ENCODE measurements at places on chromosomes 2 and 18.

GRCh38 chr2:69975136-69975852, 13.9 kb upstream of the ASPRV1 start:
- no peak for DNase-seq

DNA sequence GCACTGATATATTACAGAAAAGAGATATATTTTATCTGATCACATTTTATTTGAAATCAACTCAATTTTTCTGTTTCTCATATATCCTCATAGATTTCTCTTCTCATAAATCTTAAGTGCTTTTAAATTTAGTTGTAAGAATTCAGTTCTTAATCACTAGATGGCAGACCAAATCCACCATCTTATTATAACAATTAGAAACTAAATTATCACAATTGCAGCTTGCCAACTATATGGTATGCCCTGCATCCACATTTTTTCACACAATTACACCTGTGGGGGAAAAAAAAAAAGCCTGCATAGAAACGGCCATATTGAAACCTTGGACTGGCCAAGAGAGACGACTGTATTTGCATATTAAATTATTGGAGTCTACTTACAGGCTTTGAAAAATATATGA, 64.4 kb downstream of the COL5A2 start:
- DNase-seq: no peak

- DNase-seq: no peak
Measured at GRCh38 chr2:98583816-98584618, 24.3 kb downstream of the COA5 start.

- no peak for DNase-seq
Measured at GRCh38 chr18:7590826-7591560, 23.9 kb downstream of the PTPRM start.

GRCh38 chr18:11553098-11553940, 56.1 kb upstream of the SLC35G4 start:
- peak; percentile 29 for DNase-seq

DNA sequence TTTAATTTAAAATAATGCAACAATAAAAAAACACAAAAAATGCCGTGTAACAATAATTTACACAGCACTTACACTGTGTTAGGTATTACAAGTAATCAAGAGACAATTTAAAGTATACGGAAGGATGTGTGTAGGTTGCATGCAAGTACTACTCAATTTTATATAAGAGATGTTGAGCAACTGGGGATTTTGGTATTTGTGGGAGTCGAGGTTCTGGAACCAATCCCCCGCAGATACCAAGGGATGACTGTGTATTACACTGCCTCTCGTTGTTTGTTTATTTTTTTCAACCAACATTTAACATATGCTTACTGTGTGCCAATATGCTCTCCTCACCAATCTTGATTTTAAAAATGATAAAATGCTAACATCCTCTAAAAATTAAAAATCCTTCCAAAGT, 24.8 kb downstream of the MAP3K2 start:
- DNase-seq: no peak

DNA sequence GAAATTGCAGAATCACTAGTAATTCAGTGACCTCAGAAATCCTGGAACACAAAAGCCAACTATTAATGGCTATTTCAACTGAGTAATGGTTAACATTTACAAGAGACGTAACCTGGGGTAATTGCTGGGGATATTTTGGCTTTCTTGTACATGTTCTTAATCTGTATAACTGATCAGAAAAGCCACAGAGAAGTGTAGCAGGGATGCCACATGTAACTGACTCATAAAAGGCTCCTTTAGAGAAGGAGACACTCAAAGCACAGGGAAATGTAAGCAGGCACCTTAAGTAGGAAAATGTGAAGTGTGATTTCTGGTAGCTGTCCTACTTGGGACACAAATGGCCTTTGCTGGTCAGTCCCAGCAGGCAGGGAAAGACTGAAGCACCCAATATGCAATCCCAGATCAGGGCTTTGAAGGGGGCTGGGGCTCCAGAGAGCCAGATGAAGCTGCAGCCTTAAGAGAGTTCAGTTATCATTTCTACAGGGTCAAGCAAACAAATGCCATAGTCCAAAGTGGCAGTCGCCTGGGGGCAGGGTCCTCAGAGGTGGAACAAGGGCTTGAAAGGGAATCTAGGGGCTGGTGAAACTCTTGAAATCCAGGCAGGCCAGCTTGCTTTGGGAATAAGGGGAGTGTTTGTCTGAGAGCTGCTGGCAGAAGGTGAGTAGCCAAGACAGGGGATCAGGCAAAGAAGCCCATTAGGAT, 7.2 kb upstream of the SPOPL start:
- DNase-seq: no peak

DNA sequence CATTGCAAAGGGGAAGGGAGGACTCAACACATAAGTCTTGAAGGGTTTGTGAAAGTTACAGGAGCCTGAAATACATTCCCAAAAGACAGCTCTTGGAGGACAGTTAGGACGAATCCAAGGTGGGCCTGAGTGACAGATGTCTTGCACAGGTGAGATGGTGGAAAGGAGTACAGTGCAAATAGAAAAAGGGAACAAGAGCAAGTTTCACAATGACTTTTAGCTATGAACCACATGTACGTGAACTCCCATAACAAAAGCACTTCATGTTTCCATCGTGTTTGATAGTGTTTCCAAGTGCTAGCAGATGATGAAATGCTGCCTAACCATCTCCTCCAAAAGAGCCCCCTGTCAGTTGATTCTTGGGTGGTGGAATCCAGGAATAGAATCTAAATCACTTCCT, 1.8 kb downstream of the IL18RAP start:
- DNase-seq: no peak

DNA sequence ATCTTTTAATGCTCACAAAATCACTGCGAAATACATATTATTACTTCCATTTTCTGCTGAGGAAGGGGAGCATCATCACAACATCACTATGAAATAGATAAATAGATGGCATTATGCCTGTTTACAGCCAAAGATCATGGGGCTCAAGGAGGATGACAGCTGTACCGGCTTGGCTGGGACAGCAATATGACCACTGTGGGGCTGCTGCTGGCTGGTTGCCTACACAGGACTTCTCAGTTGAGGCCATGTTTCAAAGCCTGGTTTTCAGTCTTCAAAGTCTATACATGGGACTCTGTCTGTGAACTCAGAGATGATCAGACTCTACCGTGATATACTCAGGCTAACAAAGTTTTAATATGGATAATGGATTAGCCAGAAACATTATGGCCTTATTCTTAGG, 58.7 kb downstream of the SPATS2L start:
- DNase-seq: no peak

- DNase-seq: no peak
Measured at GRCh38 chr2:173775440-173775839, 189.7 kb downstream of the SP3 start.

DNA sequence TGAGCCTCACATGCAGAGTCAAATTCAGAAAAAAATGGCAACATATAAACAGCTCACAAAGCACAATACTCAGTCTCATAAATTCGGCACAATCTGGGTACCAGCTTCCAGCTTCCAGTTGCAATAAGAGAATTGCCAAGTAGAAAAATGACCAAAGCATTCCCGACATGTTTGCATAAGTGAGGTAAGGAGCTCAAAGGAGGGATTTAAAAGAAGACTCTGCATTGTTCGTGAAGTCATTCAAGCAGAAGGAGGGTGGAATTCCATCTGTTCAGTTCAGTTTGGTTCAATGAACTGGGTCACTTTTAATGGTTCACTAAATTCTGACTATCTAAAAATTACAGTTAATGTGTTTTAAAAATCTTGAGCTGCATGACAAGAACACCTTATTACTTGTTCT, 106.7 kb upstream of the KLHL14 start:
- no peak for DNase-seq

DNA sequence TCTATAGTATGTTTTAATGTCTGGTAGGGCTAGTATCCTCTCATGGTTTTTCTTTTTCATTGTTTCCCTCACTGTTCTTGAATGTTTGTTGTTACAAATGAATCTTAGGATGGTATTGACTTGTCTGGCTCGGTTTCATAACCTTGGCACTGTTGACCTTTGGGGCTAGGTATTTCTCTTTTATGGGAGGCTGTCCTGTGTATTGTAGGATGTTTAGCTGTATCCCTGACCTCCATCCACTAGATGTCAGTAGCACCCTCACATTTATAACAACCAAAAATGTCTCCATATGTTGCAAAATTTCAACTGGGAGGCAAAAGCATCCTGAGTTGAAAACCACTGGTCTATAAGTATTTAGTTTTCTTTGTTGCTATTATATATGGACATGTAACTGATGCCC, 7.0 kb upstream of the AOX1 start:
- DNase-seq: no peak

GRCh38 chr2:212619954-212620353, 81.4 kb upstream of the ERBB4 start:
- DNase-seq: no peak

DNA sequence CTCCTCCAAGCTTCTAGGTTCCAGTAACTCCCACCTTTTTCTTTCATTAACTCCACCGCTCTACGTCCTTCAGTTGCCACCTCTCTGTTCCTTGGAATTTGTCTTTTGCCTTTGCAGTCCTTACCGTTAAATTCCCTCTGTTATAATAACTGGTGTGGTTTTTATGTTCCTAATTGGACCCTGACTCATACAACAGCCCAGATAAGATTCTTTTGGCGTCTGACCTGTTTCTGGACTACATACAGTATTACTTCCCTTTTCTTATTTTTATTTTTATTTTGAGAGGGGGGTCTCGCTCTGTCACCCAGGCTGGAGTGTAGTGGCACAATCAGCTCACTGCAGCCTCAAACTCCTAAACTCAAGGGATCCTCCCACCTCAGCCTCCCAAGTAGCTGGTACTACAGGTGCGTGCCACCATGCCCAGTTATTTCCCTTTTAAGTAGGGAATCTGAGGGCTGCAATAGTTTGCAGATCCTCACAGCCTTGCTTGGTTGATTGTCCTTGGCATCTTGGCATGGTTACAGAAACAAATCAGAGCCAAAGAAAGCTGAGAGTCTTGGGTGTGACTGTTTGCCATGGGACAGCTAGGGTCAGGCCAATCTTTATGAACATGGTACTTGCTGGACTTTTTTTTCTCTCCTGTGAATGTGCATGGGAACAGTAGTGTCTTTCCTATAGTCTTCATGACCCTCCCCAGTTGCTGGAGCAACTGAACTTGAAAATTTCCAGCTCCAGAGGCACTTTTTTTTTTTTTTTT, 22.0 kb downstream of the TCF23 start:
- DNase-seq: no peak

DNA sequence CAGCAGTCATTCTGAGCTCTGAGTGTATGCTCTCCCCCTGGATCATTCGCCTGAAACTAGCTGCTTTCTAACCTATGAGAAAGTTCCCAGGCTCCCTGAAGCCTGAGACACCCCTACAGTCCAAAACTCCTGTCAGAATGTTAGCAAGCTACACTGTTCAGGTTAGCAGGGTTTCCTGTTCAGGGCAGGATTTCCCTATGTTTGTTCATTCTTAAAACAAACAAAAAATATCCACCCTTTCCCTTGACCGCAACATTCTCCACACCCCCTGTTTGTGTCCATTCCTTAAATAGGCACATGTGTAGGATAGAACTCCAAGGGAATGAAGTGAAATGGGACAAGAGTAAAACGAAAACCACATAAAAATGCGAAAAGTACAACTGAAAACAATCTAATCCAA, 83.1 kb downstream of the KLF7 start:
- no peak for DNase-seq

- no peak for DNase-seq
Measured at GRCh38 chr2:236985761-236986339, 99.8 kb upstream of the COPS8 start.

GRCh38 chr2:221895366-221896121, 323.4 kb upstream of the EPHA4 start:
- DNase-seq: no peak

GRCh38 chr18:49690312-49690711, 123.0 kb downstream of the ACAA2 start:
- no peak for DNase-seq

DNA sequence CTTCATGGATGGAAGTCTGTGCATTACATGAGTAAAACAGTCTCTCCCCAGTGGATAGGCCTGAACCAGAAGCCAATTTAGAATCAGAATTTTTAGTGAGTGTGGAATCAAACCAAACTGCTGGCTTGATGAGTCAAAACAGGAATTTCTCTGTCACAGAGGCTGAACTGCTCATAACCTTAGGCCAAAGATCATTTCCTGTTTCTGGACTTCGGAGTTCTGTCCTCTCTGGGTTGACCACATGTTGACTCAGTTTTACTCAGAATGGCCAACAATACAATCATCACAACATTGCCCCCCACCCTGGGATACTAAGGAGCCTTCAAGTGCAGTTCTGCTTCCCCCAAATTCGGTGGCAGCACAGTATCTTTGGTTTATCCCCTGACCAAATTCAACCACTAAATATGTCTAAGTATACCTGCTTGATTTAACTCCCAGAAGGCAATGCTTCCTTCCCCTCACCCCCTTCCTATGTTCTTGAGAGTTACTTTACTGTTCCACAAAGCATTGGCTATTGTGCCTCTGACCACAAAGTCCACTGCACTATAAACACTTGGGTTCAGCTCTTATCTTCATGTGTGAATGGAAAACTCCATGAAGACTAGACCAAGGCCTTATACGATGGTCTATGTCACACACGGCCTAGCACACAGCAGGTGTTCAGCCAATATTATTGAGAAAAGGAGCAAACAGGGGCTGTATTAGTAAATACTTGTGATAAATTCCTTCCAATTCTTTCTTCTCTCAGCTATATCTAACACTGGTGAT, 67.8 kb downstream of the NXPH2 start:
- no peak for DNase-seq

DNA sequence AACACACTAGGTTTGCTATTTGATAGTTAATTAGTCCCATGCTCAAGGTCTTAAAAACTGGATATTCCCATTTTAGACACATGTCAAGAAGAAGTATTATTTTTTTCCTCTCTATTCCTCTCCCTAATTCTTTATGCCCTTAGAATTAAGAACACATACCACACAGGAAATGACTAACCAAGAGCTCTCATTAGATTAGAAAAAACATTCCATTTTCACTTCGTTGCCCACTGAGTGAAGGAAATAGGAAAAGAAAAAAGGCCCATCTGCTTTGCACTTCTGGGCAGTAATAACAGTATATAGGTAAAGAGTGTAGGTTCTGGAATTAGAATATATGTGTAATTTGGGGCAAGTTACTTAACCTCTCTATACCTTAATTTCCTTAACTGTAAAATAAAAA, 26.9 kb downstream of the ACADL start:
- no peak for DNase-seq

DNA sequence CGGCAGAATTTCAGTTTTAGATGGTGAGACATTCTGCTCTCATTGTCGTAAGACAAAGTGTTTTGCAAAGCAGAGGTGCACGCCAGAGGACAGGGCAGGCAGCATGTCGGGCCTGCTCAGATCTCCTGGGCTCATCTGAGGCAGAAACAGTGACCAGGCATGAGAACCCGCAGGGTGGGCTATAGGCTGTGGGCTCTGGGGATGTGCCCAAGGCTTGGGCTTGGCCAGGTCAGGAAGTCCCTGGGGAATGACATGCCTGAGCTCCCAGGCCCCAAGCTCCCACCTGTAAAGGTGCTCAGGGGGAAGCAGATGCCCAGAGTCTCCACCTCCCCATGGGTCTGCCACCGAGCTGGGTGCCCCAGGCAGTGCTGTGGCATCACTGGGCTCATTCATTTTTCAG, 35.3 kb downstream of the INHBB start:
- DNase-seq: no peak

GRCh38 chr18:23983112-23983511, 31.4 kb upstream of the TTC39C start:
- no peak for DNase-seq
